ENCODE measurements at places on chromosomes 2 and 18.

GRCh38 chr2:98605076-98605475, 3.2 kb downstream of the COA5 start:
- no peak for DNase-seq

DNA sequence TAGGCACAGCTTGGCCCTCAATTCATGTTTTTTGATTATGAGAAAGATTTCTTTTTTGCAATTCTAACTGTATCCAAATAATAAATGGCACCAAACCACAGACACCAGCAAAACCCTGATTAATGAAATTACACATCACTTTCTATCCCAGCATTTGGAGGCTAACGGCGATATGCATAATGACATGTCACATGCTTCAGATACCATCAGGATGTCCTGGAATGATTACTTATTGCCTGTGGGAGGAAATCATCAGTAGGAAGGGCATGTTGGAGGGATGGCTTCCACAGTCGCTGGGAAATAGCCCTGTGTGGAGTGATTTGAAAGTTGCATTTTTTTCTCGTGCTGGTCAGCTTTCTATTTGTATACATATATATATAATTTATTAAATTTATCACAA, 121.7 kb downstream of the CMPK2 start:
- DNase-seq, result no peak

GRCh38 chr2:234999740-235000425, 48.1 kb downstream of the SH3BP4 start:
- DNase-seq, result no peak

- no peak for DNase-seq
Measured at GRCh38 chr2:144163592-144163991, 356.3 kb downstream of the ZEB2 start.

DNA sequence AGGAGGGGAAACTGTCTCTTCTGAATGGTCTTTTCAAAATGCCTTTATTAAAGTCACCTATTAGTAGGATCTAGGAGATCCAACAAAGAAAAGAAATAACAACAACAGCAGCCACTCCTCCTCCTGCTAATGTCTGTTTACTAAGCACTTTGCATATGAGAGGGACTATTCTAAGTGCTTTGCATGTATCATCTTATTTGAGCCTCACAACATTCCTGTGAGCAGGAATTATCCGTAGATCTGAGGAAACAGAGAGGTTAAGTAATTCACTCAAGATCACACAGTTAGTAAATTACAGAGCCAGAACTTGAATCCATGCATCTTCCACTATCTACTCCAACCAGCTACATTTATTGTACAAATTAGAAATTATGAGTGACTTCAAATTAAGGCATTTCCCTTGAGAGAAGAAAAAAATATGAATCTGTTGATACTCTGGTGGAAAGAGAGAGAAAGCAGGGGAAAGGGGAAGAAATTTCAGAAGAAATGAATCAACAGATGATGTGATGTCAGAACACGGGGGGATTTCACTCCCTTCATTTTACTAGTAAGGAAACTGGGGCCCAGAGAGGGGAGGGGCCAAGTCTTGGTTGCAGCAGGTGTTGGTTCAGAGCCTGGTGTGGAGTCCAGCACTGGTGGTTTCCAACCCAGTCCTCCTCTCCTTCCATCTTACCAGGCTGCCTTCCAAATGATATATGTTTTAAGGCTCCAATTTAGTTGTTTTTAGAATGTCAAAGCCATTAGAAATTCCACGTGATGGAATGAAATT, 49.7 kb downstream of the TSN start:
- DNase-seq, result no peak

DNA sequence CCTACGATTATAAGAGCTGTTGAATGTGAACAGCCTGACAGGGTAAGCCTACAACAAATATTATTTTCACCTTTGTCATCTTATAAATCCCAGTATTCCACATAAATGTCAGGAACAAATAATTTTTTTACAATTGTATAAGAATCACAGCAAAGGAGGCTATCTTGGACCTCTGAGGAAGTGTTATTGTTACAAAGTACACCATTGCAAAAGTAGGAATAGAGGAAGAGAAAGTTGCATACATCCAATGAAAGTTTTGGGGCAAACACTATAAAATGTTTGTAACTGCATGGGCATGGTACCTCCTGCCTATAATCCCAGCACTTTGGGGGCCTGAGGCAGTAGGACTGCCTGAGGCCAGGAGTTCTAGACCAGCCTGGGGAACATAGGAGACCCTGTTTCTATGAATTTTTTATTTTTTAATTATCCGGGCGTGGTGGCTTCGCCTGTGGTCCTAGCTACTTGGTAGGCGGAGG, 715 bp upstream of the MEMO1 start:
- no peak for DNase-seq

GRCh38 chr2:48768669-48769068, 13.1 kb upstream of the LHCGR start:
- DNase-seq, result no peak

GRCh38 chr18:46756025-46756558, 761 bp downstream of the ST8SIA5 start:
- no peak for DNase-seq

DNA sequence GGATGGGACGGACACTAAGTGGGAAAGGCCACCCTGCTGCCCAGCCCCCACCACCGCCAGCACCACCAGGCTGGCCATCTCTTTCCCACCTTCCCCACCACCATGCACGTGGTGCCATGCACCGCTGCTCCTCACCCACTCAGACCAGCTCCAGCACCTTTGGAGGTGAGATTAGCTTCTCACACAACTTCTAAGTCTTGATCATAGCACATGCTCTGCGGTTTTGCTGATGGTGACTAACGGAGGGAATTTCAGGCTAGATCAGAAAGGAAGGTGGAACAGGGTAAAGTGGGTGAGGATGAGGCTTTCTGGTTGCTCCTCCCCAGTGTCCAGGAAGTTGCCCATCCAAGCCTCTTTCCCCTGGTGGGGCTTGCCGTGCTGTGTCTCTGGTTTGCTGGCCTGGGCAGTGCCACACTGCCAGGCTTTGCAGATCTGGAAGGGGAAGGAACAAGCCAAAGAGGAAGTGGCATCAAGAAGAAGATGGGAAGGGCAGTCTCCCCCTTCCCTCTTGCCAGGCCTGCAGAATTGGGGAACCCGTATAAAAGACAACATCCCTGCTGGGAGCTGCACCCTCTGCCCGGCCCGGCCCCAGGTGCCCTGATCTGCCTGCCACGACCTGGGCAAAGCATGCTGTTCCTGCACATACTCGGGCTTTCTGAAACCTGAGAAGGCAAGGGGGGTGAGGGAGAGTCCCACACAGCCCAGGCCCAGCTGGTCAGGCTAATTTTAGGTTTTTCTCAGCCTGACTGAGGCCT, 44.3 kb upstream of the CAB39 start:
- no peak for DNase-seq

- DNase-seq, result no peak
Measured at GRCh38 chr2:129896226-129897100, 83.0 kb upstream of the RAB6C start.

All from AG04450 (cell line).